ENCODE measurements at places on chromosomes 3 and 15.

- no peak for DNase-seq
Observed at GRCh38 chr3:22117751-22118346, 366.8 kb upstream of the ZNF385D start.

DNA sequence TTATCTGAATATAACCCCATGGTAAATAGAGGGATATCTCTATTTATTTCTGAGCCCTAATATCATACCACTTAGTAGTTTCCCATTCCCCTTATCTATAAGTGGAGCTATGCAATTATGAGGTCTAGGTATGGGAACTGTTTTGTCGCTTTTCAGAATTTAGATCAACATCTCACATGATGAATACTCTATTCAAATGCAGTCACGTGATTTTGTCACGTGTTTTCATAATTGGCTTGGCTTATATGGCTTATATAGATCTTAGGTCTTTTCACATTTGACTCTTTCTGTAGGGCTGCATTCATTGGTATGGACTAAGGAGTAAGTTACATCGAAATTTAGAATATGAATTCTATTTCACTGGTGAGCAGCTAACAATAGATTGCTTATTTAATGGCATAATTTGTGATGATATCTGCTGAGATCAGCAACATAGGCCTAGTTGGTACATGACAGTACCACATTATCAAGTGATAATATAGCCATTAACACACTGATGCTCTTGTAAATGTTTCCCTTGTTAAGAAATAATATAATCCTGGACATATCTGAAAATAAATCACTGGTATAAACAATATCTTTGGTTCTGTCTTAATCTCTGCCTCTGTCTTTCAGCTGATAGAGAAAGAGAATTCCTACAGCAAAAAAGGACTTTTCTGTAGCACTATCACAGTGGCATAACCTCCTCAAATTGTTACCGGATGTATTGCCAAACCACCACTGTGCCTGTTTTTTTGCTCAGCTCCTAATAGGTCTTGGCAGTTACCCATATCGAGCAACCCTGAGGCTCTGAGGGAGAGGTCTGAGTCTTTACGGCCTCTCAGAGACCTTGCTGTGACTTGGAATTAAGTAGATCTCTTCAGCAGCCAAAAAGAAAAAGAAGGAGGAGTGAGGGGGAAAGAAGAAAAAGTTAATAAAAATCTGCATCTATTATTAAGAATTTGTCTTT is 357.1 kb downstream of the ZPLD1 start:
- DNase-seq, result no peak

DNA sequence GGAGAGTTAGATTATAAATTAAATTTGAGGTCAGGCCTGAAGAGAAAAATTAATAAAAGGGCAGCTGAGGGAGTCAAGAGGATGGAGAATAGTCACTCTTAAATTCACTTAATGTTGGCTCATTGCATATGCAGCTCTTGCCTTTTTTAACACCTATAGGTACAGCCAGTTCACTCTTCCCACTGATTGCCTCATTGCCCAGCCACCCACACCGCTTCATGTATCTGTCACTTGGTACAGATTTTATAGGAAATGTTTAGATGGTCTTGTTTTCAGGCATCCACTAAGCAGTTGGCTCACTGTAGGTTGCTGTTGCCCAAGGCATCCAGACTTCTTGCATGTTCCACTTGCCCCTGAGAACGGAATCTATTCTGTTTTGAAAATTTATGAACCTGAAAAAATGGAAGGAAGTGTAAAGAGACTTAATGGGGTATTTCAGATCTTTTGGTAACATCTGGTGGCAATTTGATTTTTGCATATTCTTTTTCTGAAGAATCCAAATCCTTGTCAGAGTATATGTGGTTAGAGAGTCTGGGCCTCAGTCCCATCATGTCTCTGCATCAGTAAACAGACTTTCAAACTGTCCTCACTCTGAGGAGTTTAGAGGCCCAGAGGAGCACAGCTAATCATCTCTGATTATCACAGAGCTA is 151.9 kb downstream of the RBPMS2 start:
- no peak for DNase-seq

GRCh38 chr3:194200422-194201081 is 64.6 kb downstream of the HES1 start:
- no peak for DNase-seq

- DNase-seq, result no peak
Observed at GRCh38 chr3:168087539-168087938, 8.2 kb downstream of the GOLIM4 start.

- no peak for DNase-seq
Observed at GRCh38 chr15:46309914-46310313, 675.1 kb downstream of the SQOR start.

DNA sequence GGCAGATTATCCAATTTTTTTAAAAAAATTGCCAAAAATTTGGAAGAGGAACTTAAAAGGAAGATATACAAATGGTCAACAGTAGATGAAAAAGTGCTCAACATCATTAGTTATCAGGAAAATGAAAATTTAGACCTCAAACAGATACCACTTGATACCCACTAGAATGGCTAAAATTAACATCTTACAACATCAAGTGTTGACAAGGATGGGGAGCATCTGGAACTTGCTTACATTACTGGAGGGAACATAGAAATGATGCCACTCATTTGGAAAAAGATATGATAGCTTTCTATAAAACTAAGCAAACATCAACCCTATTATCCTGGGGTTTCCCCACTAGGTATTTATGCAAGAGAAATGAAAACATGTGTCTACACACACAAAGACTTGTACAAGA is 284.5 kb upstream of the CHRNA7 start:
- no peak for DNase-seq

DNA sequence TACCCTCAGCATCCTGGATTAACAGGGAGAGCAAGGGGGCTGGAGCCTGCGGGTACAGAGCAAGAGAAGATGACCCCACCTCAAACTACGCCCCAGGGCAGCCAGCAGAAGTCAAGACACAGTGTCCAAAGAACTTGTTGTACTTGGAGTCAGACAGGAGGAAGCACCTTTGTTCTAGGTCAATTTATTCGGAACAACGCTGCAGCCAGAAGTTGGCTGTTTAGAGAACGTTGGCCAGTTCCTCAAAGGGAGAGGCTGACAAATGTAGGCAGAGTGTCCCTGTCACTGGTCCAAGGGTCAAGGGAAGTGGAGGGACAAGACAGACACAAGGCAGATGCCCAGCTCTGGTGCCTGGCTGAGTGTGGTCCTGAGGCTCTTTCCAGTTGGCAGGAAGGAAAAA is 32.1 kb upstream of the PIAS1 start:
- no peak for DNase-seq

GRCh38 chr3:94110854-94111253 is 48.0 kb downstream of the NSUN3 start:
- DNase-seq, result no peak

DNA sequence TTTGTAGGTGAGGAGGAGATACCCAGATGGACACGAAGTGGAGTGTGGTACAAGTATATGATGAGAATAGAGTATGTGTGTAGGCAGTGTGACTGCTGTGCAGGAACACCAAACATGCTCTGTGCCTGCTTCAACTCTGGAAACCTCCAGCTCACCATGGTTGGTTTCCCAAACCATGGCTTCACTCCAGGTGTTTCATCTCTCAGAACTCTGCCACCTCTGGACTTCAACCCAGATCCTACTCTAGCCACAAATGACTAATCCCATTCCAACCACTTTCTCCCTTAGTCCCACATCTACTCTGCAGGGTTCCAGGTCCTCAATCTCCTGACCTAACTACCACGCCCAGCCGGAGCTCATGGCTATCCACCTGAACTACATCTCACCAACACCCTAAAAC is 102.1 kb downstream of the RYK start:
- DNase-seq, result no peak

DNA sequence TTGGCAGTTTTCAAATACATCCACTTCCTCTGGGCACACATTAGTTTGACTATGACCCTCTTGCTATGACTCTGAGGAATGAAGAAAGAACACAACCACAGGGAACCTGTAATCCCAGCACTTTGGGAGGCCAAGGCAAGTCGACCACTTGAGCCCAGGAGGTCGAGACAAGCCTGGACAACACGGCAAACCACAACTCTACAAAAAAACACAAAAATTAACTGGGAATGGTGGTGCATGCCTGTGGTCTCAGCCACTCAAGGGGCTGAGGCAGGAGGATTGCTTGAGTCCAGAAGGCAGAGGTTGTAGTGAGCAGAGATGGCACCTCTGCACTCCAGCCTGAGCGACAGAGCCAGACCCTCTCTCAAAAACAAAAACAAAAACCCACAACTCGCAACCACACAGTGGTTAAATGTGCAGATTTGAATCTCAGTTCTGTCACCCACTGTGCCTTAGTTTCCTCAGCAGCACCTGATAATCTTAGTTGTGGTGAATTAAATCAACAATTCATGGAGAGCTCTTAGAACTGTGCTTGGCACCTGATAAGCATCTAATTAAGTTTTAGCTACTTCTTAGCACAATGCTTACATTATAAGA is 65.7 kb downstream of the MYLK start:
- no peak for DNase-seq

DNA sequence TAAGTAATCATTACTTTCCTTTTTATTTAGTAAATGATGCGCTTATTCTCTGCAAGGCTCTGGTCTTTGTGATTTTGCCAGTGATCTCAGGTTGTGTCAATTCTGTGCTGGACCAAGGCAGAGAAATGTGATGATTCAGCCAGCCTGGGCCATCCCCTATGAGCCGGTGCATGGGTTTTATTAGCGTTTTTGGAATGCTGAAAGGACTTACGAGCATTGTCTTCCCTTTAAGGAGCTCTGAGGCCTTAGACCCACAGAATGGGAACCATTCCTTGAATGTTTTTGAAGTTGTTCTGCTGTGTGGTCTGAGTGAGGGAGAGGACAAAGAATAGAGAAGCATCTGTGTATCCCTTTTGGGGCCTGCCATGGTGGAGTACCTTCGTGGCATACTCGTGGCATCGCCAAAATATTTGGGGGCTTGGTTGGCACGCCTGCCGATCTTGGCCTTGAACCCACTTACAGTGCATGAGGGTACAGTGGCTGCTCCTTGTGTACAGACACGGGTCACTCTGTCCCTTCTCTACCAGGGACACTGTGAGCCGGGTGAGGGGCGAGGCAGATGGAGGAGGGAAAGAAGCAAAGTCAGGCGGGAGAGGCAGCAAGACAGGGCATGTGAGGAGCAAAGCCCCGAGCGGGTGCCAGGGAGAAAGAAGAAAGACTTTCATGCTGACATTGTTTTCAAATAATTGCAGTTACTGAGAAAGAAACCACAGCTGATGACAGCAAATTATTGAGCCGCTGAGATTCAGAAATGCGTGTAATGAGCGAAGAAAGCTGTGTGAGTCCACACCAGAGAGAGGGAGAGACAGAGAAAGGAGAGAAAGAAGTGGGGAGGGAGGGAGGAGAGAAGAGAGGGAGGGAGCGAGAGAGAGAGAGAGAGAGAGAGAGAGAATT is 269.4 kb upstream of the RGMA start:
- no peak for DNase-seq

- no peak for DNase-seq
Observed at GRCh38 chr15:74316141-74316540, 51.3 kb downstream of the CYP11A1 start.

DNA sequence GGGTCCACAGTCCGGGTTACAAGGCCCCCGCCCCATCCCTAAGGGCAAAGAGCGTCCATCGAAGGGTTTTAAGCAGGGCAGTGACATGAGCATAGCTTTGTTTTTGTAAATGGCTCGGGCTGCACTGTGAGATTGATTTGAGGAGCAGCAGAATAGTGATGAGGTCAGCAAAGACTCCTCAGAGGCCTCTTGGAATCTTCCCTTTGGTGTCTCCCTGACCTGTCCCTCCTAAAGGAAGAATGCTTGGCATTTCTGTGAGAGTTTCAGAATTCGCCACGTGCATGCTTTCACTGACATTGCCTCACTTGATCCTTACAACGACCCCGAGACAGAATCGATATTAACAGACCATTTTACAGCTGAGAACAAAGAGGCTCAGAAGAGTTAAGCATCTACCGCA is 20.3 kb downstream of the LAMP3 start:
- DNase-seq, result no peak

GRCh38 chr3:169510693-169511010 is 152.9 kb downstream of the MECOM start:
- DNase-seq, result no peak

DNA sequence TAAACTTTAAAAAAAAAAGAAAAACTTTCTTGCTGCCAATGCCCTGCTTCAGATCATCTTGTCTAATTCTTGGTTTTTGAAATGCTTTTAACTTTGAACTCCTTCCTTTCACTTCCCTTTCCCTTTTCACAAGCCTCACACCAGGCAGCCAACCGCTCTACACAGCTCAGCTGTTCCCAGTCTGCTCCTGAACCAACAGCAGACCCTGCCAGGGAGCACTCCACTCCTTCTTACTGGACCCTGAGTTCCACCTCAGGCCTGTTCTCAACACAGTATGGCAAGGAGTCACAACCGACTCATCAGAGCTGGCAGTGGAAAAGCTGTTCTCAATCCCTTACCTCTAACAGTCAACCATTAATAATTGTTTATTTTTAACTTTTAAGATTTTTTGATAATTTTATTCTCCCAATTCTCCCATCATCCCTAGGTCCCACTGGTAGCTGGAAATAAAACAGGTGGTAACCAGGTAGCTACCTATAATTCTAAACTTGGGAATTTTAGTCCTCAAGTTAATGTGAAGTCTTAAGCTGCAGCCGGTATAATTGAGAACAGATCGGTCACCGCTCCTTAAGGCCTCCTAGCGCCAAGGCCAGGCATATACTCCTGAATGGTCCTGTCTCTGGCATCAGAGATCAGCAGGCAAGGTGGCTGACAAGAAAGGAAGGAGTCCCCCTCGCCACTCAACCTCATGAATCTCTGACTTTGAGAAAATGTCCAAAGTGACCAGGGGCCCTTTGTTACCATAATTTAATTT is 43.9 kb downstream of the BOC start:
- DNase-seq, result no peak

- DNase-seq, result no peak
Observed at GRCh38 chr3:55543181-55543614, 56.1 kb upstream of the WNT5A start.

DNA sequence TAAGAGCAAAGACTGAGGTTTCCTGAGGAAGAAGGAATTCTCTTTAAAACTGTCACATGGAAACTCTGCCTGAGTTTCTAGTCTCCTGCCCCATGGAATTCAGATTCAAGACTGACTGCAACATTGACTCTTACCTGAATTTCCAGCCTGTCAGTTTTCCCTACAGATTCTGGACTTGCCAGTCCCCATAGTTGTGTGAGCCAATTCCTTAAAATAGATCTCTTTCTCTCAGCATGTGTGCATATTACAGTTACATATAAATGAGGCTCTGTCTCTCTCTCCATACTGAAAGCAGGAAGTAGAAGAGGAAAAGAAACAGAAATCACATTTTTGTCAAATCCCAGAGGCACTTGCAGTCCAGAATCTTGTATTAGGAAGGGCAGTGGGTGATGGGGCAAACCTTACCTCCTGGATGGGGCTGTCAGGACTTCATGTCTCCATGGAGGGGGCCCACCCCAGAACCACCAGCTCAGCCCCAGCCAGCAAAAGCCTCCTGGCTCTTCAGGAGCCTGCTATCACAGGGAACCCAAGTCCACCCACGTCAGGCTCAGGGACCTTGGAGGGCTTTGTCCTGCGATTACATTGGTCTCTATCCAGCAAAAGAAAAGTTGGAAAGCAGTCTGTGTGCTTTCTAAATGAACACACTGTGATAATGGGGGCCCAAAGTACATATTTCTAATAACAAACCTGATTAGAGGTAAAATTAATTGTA is 18.8 kb upstream of the GOLGA8J start:
- no peak for DNase-seq

Data from stimulated activated CD8-positive, alpha-beta memory T cell treated with anti-CD3 and anti-CD28 coated beads, Interleukin-15, amount 100 ng/mL, for 4 hours (primary cell).